Stimulated activated CD4-positive, alpha-beta T cell treated with anti-CD3 and anti-CD28 coated beads, TNF-alpha, amount 100 ng/mL, for 48 hours (primary cell): ENCODE measurements at places on chromosomes 4 and X.

- no peak for DNase-seq
Measured at GRCh38 chr4:83251447-83251830, 33.2 kb downstream of the COQ2 start.

DNA sequence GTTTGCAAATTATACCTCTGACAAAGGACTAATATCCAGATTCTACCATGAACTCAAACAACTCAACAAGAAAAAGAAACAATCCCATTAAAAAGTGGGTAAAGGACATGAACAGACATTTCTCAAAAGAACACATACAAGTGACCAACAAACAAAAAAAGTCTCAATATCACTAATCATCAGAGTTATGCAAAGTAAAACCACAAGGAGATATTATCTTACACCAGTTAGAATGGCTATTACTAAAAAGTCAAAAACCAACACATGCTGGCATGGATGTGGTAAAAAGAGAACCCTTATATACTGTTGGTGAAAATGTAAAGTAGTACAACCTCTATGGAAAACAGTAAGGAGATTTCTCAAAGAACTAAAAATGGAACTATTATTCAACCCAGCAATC, 234.4 kb downstream of the NKX6-1 start:
- no peak for DNase-seq

DNA sequence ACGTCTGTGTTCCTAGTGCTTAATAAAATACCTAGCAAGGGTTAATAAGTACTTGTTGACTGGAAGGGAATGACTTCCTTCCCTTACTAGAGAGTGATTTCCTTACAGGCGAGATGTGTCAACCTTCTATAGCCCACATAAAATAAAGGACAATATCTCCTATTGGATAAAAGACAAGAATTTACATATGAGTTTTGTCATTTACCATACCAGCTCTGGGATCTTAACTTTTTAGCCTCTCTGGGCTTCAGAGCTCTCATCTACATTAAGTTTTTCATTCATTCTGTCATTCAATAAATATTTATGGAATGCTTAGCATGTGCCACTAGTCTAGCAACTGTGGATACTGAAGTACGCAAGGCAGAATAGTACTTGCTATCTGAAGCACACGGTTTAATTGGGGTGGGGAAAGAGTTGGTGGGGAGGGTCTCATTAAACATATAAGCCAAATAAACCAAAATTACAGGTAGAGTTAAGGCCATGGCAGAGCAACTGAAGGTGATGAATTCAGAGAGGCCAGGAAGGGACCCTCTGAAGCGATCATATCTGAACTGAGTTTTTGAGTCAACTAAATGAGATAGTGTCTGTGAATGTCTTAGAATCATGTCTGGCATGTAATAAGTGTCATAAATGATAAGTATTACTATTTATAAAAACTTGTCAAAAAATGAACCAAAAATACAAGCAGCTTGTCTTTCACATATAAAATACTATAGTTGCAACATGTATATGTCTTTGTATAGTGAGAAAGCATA, 91.6 kb upstream of the BMP2K start:
- no peak for DNase-seq

DNA sequence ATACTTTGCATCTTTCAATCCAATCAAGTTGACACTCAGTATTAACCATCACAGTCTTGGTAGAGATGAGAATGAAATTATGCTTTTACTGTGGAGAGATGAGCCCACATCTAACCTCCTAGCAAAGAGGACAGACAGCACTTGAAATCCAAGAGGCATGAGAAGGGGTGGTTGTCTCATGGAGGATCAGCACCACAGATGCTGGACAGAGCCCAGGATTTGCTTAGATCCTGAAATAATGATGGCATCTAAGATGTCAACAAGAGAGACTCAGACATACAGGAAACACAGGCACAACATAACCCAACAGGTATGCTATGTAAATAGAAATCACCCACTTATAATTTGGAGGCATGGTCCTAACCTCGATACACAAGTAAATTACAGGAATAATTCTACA, 74.3 kb upstream of the VCX2 start:
- no peak for DNase-seq

GRCh38 chrX:87896057-87896456, 378.5 kb downstream of the KLHL4 start:
- no peak for DNase-seq

- no peak for DNase-seq
Measured at GRCh38 chr4:48296365-48296764, 26.7 kb upstream of the TEC start.

DNA sequence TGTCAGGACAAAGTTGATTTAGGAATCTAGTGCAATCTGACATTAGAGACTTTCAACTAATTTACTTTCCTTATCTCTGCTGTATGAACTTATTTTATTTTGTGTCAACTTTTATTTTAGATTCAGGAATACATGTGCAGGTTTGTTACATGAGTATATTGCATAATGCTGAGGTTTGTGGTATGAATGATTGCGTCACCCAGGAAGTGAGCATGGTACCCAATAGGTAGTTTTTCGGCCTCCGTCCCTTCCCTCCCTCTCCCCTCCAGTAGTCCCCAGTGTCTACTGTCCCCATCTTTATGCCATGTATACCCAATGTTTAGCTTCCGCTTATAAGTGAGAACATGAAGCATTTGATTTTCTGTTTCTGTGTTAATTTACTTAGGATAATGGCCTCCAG, 68.7 kb upstream of the TEX13D start:
- DNase-seq = no peak

DNA sequence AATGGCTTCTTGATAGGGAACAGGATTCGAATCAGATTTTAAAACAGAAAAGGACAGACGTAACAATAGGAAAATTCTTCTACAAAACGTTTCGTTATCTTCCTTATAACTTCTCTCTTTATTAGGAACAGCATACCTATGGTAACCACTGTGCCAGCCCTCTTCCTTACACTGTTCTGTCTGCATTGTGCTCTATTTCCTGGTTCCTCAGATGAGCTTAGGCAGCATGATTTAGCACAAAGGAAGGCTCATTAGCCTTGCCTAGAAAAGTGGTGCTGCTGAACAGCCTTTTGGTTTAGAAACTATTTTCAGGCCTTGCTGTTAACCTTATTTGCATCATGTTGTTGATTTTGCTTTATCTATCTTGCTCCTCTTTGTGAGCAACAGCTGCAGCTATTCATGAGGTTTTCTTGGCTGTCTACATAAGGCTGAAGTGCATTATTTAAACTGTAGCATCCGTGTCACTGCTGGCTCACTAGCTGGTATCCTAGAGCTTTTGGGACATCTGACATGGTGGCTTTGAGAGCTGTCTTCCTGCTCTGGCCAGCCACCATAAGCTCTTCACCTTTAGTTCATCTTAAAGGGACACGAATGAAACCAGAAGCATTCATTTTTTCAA, 69.9 kb upstream of the NRK start:
- no peak for DNase-seq

- DNase-seq = no peak
Measured at GRCh38 chr4:76250962-76251361, 559 bp upstream of the FAM47E start.

GRCh38 chrX:2183193-2183725, 317.5 kb downstream of the DHRSX start:
- DNase-seq = no peak

- no peak for DNase-seq
Measured at GRCh38 chr4:37588150-37588549, 98.0 kb downstream of the RELL1 start.

GRCh38 chrX:118212817-118213183, 96.2 kb upstream of the KLHL13 start:
- no peak for DNase-seq

- no peak for DNase-seq
Measured at GRCh38 chrX:151175283-151176062, 911 bp upstream of the GPR50 start.

DNA sequence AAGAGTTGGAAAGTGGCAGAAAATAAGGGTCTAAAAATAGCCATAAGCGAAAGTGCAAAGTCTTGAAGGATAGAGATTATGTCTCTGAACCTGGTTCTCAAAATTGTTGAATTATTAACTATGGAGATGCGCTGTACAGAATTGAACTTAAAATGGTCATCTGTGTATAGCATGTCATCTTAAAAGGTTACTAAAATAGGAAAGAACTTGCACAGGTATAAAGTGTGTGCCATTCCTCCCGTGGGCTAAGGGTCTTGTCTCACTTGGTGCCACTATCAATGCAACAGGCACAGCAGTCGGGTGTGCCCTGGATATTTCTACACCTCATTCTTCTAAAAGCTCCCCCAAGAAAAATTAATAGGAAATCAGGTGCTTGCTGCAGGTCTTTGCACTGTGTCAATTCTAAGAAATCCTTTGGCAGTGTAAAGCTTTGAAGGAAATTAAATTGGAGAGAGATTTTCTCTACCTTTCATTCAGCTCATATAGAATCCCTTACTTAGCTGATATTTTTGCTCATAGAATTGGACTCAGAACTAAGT, 2.4 kb downstream of the SORBS2 start:
- no peak for DNase-seq

- DNase-seq = no peak
Measured at GRCh38 chr4:188691811-188692210, 552.6 kb downstream of the TRIML1 start.

DNA sequence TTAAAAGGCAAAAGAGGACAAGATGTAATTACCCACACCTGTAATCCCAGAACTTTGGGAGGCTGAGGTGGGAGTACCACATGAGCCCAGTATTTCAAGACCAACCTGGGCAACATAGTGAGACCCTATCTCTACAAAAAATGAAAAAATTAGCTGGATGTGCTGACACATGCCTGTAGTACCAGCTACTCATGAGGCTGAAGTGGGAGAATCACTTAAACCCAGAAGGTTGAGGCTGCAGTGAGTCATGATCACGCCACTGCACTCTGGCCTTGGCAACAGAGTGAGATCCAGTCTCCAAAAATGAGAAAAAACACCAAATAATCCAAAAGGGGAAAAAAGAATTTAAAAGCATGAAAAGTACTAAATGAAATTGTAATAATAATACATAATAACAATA, 30.8 kb downstream of the NR0B1 start:
- DNase-seq = no peak

DNA sequence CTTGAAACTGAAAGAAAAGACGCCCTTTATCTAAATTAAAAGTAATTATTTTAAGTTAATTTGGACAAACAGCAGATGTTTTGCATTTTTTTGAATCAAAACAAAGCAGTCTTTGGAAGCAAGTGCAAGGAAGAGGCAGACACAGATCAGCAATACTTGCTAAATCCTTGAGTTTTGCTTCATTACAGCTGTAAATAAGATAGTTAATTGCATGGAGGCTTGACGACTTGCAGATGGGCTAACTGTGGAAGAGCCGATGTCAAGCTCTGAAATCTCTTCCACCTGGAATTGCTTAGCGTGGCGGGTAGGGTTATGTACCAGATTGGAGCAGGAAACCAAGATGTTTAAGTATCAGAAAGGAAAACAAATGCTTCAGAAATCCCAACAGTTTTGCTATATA, 148.8 kb downstream of the POLA1 start:
- no peak for DNase-seq

DNA sequence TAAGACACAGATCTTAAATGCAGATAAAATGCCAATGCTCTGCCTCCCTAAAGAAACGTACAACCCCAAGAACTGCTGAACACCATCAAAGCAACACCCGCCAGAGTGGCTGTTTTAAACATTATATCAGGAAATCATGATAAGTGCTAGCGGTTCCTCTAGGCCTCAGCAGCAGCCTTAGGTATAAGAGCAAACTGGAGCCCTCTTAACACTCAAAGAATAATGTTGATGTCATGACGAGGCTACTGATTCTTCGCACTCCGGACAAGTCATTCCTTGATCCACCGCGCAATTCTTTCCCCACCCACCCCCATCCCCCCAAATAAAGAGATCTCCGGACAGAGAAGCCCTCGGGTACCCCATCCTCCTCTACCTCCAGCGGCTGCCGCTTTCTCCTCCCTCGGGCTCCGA, 507 bp downstream of the LIN54 start:
- no peak for DNase-seq

GRCh38 chr4:57077550-57078343, 32.4 kb downstream of the IGFBP7 start:
- DNase-seq = no peak

GRCh38 chrX:71053217-71053621, 14.9 kb downstream of the SNX12 start:
- no peak for DNase-seq

DNA sequence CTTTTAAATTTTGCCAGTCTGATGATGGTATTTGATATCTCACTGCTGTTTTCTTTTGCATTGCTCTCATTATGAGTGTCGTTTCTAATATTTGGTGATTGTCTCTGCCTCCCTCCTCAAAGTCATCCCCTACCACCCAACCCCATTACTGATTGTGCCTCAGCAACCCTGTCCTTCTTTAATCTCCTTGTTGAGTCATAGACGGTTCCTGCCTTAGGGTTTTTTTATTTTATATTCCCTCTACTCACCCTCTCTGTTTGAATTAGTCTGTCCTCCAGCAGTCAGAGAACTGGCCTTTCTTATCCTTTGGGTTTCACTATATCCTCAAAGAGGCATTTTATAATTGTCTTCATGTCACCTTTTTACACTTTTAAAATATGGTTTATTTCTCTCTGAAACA, 409.3 kb upstream of the CPEB2 start:
- DNase-seq = no peak

- no peak for DNase-seq
Measured at GRCh38 chrX:150570512-150570911, 2.1 kb downstream of the MTM1 start.

GRCh38 chr4:107379054-107379869, 340.8 kb downstream of the PAPSS1 start:
- DNase-seq = no peak

GRCh38 chr4:87029356-87029755, 94.5 kb downstream of the AFF1 start:
- DNase-seq = no peak

- no peak for DNase-seq
Measured at GRCh38 chr4:156705311-156705710, 266.3 kb downstream of the PDGFC start.

DNA sequence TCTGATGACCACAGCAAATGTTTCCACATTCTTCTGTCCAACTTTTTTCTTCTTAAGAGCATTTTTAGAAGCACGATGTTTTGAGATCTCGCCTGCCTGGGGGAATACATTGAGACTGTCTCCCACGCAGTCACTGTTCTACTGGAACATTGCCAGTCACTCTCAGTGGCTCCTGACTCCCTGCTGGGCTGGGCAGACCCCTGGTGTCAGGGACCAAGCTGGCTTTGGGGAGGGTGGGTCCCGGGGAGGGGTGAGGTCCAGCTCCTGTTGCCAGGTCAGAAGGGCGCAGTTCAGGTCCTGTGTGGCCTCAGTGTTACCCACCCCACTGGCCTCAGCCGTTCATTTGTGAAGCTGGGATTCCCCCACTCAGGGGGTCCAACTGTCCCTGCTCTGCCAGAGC, 18.9 kb upstream of the ABLIM2 start:
- DNase-seq = no peak
